ENCODE measurements at places on chromosomes 1 and 21. TPM values are rescaled to one million over a fixed set of nuclear protein-coding genes. Genes with fewer than 3 reads are reported as not detected.

COL24A1 gene
- not detected for total RNA-seq

LIPI gene
- not detected for total RNA-seq

AADACL3 gene
- total RNA-seq = not detected

DNA sequence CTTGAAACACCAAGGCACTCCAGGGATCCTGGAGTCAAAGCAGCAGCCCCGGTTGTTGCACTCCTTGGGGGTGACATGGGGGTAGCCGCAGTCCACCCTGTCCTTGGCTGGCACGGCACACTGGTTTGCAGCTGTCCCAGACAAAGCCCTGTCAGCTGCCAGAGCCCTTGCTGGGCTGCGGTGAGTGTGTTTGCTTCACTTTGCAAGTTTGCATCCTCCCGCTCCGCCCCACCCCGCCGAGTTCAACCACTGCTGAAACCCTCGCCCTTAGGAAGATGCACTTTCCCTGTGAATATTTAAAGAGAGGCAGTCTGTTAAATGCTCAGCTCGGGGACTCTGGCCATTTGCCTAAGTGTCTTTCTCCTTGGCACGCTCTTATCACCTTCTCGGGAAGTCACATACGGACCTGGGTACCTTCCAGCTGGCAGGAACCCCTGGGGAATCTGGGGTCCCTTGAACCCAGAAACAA is 1.7 kb downstream of the TFF3 start:
- no peaks in the 10 kb centered on the region for H3K27me3 ChIP-seq
- no peaks in the 10 kb centered on the region for H3K36me3 ChIP-seq
- no peak overlapping the region for H3K27ac ChIP-seq
- no peak overlapping the region for H3K4me3 ChIP-seq

ZNF683 gene
- not detected for total RNA-seq

- DNase-seq = no peak
- H3K27me3 ChIP-seq = peaks cover 5% of the 10 kb centered on the region
- H3K27ac ChIP-seq = no peak overlapping the region
These were observed 33.3 kb upstream of the PGBD5 start for GRCh38 chr1:230459465-230459864.

ANKRD35 gene
- 0.11 TPM for total RNA-seq

DNA sequence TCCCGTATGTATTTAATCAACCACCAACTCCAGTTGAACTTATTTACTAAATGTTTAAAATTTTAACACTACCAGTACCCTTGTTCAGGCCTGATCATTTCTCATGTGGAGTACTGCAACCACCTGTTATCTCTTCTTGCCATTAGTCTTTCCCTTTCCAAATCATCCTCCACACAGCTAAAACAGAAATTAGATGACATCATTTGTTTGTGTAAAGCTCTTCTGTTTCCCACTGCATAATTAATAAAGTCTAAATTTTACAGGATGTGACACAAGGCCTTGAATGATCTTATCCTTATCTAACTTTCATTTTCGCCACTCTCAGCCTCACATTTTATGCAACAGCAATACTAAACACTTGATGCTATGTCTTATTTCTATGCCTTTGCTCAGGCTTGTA is 24.4 kb downstream of the GDAP2 start:
- no peak for DNase-seq
- no peaks in the 10 kb centered on the region for H3K27me3 ChIP-seq
- H3K27ac ChIP-seq = no peak overlapping the region
- no peaks in the 10 kb centered on the region for H3K4me1 ChIP-seq
- H3K4me3 ChIP-seq = no peak overlapping the region
- H3K36me3 ChIP-seq = peaks cover 77% of the 10 kb centered on the region

LPAR3 gene
- 0.87 TPM for total RNA-seq

- H3K27me3 ChIP-seq = no peaks in the 10 kb centered on the region
- H3K4me3 ChIP-seq = no peak overlapping the region
- peaks cover 14% of the 10 kb centered on the region for H3K4me1 ChIP-seq
- H3K27ac ChIP-seq = no peak overlapping the region
- DNase-seq = no peak
- H3K36me3 ChIP-seq = no peaks in the 10 kb centered on the region
These were observed 34.1 kb upstream of the RNF187 start for GRCh38 chr1:228453022-228453560.

GPR61 gene
- total RNA-seq = 0.85 TPM

TIE1 gene
- not detected for total RNA-seq

- no peak overlapping the region for H3K4me3 ChIP-seq
These were observed 18.6 kb upstream of the HSPG2 start for GRCh38 chr1:21955501-21956281.

GRCh38 chr1:164857439-164857838 is 298.5 kb downstream of the PBX1 start:
- H3K4me1 ChIP-seq = no peaks in the 10 kb centered on the region
- no peaks in the 10 kb centered on the region for H3K27me3 ChIP-seq
- no peak overlapping the region for H3K27ac ChIP-seq
- no peak overlapping the region for H3K4me3 ChIP-seq
